Activated B cell treated with CpG ODN at 0.5 μM for 24 hours (primary cell): ENCODE measurements at places on chromosomes 5 and 9. TPM values are rescaled to one million over a fixed set of nuclear protein-coding genes. Genes with fewer than 3 reads are reported as not detected.

Gene ZNF169
- total RNA-seq: 13.6 and 18.3 TPM in 2 replicates

Gene KIAA0825
- 1.4 and 2.3 TPM in 2 replicates for total RNA-seq

Gene DMRT1
- total RNA-seq: not detected in 2 replicates

Gene RIMOC1
- total RNA-seq: 26.0 and 30.2 TPM in 2 replicates

Gene DDX4
- total RNA-seq: not detected in 2 replicates

Gene POU5F2
- total RNA-seq: 2.1 and 2.9 TPM in 2 replicates

Gene RASEF
- total RNA-seq: not detected in 2 replicates

Gene CAST
- 199 and 211 TPM in 2 replicates for total RNA-seq

Gene OMD
- total RNA-seq: not detected in 2 replicates

Gene CMBL
- total RNA-seq: not detected in 2 replicates

Gene ECSCR
- not detected in 2 replicates for total RNA-seq

Gene ABO
- not detected in 2 replicates for total RNA-seq

Gene GPR151
- not detected in 2 replicates for total RNA-seq

Gene RACK1
- total RNA-seq: 2,528 and 2,812 TPM in 2 replicates

DNA sequence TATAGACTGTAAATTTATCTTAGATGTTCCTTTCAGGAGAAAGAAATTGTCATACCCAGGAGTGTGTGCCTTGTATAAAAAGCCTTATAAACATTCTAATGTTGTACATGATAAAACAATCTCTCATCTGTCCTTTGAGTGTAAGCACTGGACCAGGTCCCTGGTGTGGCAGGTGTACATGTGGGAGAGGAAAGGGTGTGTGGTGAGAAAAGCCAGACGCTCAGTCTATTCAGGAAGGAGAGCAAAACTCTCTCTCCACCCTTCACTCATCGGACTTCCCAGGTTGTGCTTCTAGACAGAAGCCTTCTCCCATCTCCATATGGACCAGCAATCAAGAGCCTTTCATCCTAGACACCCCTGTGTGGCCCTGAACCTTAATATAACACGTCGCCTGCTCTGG is 154.2 kb downstream of the ESM1 start:
- DNase-seq: no peak

DNA sequence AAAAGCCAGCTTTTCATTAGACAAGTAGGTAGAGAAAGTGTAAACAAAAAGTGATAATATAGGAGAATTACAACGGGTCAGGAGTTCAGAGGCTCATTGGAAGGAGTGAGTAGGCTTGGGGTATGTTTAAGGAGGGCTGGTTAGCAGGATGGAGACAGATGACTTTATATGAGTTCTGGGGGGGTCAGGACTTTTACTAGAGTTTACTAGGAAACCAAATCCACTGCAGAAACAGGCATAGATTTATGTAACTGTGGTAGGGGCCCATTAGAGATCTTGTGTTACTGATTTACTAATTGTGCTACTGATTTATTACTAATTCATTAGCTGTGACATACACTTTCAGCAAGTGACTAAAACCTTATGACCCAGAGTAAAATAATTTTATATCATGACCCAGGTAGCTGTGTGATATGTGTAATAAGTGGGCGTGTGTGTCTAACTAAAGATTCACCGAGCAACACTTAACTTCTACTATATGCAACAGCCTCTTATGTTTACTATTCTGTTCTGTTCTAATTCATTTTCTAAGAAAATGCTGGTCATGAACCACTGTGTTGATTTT is 73.5 kb downstream of the IQGAP2 start:
- DNase-seq: no peak

- DNase-seq: no peak
Measured at GRCh38 chr5:65141493-65141892, 340.2 kb downstream of the ADAMTS6 start.

GRCh38 chr9:1606253-1606652 is 408.9 kb upstream of the SMARCA2 start:
- no peak for DNase-seq

DNA sequence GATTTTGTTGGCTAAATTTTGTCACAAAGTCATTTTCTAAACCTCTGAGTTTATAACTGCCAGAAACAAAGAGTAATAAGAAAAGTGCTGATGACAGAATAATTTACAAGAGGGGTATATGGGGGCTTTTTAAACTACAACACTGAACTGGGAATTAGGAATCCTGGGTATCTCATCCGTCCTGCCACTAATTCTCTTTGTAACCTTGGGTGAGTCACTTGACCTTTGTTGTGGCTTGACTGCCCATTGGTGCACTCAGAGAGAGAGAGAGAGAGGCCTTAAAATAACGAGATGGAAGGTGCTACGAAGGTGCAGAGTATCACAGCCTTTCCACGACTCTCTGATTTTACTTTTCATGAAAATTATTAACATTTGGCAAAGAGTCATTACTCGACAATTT is 130.3 kb upstream of the CNTLN start:
- DNase-seq: no peak

- DNase-seq: no peak
Measured at GRCh38 chr5:58497921-58498320, 6.7 kb downstream of the GAPT start.

- DNase-seq: no peak
Measured at GRCh38 chr9:93345643-93346230, 105.7 kb upstream of the FAM120A start.

GRCh38 chr5:8333977-8334376 is 465.0 kb downstream of the MTRR start:
- DNase-seq: no peak

DNA sequence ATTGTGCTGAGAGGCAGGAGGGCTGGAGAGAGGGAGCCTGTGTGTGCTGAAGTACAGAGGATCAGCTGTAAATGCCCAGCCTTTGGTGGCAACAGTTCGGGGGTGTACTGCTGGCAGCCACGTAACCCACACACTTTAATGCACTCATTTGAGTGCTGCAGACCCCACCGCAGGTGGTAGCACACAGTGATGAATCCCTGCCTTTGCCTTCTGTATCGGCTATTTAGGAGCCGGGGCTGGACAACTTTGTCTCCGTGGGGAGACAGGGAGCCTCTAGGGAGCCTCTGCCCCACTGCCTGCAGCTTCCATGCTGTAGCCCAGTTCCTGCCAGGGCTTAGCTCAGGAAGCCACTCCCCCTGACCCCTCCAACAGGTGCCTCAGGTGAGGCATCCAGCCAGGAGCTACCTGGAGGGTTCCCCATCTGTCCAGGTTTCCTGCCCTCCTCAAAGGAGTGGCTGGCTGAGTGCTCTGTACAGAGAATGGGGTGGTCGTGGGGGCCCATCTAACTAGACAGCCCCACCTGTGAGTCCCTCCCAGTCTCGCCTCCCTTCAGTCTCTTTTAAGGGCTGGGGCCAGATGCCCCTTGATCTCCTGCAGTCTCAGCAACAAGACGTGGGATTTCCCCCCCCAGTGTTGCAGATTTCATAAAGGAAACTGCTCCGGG is 44.5 kb downstream of the SECISBP2 start:
- no peak for DNase-seq

DNA sequence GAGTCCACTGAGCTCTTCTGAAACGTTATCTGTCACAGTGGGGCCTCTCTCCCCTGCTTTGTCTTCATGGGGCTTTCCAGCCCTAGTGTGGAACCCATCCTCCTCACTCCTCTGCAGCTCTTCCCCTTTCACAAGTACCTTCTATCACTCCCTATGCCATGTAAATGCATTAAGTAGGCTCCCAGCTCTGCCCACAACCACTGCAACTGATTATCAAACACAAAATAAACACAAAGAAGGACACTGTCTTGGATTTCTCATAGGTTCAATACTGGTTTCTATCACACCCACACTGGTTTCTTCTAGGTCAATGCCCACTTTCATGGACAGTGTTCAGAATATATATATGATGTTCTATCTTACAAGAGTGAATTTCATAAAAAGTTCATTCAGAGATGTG is 139.4 kb downstream of the GNAQ start:
- DNase-seq: no peak

- DNase-seq: no peak
Measured at GRCh38 chr5:153745778-153746395, 255.4 kb downstream of the GRIA1 start.

DNA sequence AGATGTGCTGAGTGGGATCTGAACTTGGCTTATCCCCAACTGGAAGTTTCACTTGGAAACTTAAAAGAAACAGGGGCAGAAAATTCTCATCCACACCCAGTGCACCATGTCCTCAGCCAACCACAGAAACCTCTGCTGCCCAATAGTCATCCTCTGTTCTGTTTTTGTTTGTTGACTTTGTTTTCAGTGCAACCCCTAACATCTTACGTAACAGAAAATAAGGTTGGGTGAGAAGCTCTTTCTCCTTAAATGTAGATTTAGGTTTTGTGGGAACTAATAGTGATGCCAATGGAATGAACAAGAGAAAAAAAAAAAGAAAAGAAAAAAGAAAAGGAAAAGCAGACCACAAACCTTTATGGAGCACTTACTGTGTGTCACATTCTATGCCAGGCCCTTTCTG is 262.8 kb downstream of the PAPPA start:
- no peak for DNase-seq

DNA sequence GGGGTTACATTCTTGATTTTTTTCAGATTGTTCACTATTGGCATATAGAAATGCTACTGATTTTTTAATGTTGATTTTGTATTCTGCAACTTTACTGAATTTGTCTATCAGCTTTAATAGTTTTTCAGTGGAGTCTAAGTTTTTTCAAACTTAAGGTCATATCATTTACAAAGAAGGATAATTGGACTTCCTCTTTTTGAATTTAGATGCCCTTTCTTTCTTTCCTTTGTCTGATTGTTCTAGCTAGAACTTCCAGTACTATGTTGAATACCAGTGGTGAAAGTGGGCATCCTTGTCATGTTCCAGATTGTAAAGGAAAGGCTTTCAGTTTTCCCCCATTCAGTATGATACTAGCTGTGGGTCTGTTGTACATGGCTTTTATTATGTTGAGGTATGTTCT is 49.3 kb downstream of the SREK1 start:
- no peak for DNase-seq

DNA sequence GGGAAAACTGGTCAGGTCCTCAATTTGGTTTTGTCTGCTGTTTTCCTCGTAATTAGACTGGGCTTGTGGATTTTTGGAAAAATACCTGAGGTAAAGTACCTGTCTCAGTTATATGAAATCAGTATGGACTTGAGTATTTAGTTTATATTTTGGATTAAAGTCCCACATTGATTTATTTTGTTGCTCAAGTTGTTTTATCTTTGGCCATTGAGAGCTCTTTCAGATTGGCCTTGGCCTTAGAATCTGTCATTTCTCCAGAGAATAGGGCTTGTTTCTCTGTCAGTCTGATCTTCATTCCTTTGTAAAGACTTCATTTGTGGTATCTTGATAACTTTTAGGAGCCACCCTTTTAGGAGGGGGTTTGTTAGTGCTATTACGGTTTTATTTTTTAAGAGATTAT is 21.2 kb downstream of the UBAP1 start:
- no peak for DNase-seq

GRCh38 chr5:34690898-34691297 is 34.8 kb downstream of the RAI14 start:
- no peak for DNase-seq
